ENCODE measurements at places on chromosomes 3 and 15.

DNA sequence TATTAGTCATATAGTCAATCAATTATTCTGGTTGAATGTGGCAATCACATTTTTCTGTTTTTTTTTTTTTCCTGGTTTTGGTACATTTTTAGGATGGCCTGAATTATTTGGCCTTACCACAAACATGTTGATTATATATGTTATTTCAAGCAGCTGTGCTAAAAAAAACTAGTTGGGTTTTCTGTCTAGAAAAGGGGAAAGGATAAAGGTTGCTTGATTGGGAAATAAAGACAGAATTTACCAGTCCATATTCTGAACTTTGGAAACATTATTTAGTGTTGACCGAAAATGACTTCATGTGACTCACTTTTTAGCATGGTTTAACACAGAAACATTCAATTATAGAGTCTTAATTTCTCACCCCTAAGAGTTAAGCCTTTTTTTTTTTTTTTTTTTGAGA, 8.1 kb downstream of the MORF4L1 start:
- no peak for DNase-seq

GRCh38 chr3:4756855-4757574, 222.2 kb upstream of the BHLHE40 start:
- no peak for DNase-seq

DNA sequence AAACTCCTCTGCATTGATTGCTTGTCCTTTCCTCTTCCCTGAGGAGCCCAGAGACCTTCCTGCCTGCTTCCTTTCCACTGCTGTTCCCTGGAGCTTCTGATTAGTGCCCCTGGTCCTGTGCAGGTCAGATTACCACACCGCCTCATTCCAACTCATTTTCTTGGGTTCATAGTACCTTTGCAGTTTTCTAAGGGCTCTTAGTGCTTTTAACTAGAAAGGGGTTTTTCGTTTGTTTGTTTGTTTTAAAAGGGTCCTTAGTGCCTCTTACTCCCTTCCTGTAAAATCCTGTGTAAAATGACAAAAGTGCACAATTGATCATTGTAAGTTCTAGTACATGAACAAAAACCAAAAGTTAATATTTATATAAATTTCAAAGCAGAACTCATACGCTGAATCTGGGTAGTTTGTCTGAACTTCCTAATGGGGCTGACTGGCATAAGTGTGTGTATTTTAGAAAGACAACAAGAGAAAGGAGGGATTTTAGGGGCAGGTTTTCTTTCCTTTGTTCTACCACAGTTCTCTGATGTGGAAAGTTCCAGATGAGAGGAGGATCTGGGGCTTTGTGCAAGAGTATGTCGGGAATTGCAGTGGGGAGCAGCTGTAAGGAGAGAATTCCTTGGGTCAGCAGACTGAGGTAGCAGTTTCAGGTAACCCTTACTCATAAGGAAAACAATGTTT, 30.6 kb downstream of the SNRK start:
- no peak for DNase-seq

DNA sequence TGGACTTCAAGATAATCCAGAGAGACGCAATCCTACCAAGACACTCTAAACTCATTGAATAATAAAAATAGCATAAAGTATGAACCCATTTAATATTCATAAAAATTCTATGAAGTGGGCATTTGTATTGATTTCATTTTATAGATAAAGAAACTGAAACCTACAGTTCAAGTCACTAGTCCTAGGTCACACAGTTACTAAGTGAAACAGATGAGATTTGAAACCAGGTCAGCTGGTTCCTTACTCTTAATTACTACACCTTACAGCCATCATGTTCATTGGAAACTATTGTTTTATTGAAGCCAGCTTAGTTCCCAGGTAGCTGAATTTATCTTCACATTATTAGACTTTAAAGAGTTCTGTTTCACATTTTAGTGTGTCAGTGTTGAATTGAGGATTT, 158.7 kb downstream of the EPHA3 start:
- DNase-seq, result no peak

DNA sequence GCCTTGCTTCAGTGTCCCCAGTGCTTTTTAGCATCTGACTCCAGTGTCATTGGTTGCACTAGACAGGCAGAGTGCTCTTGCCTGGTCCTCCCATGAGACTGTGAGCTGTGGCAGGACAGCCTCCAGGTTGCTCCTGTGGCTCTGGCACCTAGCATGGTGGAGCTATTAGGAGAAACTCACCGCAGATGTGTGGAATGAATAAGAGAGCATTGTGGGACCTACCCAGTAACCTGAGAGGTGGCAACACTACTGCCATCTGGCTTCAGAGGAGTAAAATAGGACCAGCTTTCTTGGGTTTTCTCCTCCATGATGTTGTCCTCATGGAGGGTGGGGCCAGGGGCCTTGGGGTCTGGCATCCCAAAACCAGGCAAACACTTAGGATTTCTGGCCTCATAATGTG, 183.6 kb downstream of the EPHB1 start:
- no peak for DNase-seq

GRCh38 chr15:99592145-99592791, 26.5 kb downstream of the MEF2A start:
- DNase-seq, result no peak

- DNase-seq, result no peak
Measured at GRCh38 chr3:71035886-71036285, 547.6 kb downstream of the FOXP1 start.

GRCh38 chr15:62269504-62269903, 104.4 kb upstream of the C2CD4B start:
- no peak for DNase-seq

DNA sequence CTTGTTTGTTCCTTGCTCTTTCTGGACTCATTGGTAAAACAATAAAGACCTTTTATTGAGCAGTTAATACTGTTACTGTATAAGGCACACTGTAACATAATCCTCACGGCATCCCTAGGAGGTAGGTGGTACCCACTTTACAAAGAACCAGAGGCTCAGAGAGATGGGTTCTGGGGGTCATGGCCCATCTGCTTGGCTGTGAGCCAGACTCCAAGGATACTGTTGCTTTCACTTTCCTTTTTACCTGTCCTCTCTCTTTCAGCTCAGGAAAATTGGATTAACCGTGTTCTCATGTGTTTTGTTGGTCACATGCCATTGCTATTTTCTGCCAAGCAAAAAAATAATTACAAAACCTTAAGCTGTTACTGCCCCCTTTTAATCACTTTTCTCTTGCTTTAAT, 34.8 kb upstream of the FILIP1L start:
- DNase-seq, result no peak

DNA sequence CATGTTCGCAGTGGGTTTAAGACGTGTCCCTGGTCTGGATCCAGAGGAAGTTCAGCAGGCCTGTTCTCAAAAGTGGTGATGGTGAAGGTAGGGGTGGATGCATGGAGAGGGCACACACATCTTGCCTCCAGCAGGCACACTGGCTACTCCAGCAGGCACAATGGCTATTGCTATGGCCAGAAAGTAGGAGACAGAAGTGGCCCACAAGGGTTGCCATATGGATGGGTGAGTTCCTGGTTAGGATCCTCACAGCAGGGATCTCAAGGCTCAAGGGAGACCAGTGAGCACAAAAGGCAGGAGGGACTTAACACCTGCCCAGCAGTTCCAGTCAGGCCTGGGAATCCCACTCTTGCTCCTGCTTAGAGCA, 107.9 kb downstream of the LRIG1 start:
- no peak for DNase-seq

DNA sequence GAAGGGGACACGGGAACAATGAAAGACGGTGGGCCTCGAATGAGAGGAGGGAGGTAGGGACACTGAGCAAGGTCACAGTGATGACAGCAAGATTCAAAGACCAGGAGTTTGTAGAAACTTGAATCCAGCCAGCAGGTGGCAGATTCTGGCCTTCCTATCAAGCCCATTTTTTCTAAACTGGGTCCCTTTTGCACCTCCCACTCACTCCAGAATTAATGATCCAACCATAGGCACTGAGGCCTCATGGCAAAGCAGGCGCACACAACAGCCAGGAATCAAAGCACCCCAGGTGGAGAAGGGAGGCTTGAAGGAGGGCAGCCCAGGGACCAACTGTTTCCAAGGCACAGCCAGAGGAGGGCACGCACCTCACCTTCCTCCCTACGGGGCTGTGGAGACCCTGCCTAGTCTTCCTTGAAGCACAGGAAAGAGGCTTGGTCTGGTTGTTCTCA, 90.2 kb downstream of the ANP32A start:
- no peak for DNase-seq

- no peak for DNase-seq
Measured at GRCh38 chr15:32877252-32878019, 159.6 kb downstream of the GREM1 start.

- DNase-seq, result no peak
Measured at GRCh38 chr3:50212502-50212901, 7.4 kb downstream of the SLC38A3 start.

DNA sequence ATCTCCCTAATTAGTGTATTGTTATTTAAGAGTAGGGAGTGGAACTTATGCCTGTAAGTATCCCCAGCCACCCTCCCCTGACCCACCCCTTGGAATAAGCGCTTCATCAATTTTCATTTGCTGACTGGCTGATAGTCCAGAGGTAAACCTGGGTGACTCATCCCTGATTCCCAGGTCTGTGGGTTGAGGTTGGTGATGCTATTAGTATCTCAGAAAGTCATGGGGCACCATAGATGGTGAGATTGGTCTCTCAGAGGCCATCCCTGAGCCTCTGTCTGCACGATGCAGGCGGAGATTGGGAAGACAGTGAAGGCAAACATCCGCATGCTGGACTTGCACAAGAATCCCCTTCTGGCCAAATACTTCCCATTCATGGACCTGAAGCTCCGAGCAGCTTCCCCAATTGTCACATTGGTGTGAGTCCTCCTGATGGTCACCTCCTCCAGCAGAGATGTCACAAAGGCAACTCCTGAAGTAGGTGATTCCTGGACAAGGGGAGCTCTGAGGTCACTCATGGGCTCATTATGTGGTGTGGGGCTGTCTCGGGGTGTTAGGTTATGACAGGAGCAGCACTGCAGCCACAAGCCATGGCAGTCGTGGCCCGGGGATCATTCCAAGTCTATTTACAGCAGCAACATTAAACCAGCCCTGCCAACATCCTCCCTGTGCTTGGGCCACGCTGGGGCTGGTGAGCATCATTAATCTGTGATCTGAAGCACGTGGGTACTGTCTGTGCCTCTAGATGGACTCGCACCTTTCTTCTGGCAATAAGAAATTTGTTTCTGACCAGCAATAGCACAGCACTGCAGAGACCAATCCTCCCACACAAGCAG, 6.8 kb upstream of the TXNRD3 start:
- DNase-seq, result no peak

DNA sequence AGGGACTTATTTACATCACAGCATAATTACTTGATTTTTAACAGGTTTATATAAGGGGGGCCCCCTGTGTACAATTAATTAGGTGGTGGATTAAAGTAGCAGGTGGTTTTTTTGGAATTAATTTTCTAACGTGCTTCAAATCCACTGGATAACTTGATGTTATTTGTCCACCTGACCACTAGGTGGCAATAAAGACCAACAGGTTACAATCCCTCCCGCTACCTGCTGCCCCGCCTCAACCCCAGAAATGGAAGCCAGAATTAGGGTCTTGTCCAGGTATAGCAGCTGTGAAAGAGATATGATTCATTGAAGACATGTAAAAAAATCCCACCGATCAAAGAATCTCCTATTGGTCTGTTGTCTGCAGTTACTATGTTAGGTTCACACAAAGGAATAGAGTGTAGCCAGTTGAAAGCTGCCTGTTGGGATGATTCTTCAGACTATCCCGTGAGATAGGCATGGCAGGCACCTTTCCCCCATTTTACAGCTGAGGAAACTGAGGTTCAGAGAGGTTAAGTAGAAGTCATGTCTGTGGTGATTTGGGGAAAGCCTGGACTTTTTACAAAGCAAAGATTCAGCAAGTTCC, 44.0 kb downstream of the MFSD1 start:
- DNase-seq, result peak; percentile 64

DNA sequence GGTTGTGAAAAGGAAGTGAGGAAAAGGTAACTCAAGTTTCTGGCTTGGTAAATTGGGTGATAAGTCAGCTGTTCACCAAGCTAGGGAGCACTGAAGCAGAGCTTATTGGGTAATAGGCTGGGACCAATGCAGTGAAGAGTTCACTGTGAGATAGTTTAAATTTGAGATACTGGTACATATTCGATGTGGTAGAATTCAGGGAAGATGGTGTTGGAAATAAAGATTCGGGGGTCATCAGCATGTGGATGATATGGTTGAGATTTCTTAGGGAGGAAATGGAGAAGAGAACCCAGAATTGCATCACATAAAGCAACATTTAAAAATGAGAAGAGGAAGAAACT, 16.9 kb downstream of the MME start:
- DNase-seq, result no peak

DNA sequence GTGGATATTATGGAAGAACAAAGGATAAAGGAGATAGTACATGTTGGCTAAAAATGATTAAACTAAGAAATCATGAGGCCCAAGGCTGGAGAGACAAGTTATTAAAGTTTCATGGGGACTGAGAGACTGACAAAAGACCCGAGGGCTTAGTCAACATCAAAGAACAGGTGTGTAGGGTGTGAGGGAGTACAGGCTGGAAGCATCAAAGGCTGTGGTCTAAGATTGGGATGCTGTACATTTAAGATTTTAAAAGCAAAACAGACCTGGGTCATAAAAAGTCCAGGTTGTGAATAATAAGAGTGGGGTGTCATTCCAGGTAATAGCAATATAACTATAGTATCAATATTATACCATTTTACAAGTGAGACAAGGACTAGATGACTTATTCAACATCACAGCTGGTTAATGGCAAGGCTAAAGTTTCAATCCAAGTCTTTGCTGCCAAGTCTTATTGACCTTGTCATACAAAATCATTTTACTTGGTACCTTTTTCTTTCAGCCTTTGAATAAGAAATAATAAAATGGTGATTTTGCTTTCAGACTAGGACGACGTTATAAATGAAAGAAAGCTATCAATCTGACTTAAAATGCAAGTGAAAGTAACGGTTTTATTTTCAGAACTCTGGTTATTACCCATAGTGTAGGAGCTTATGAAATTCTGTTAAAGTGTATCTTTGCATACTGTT, 211.6 kb downstream of the TNIK start:
- no peak for DNase-seq

DNA sequence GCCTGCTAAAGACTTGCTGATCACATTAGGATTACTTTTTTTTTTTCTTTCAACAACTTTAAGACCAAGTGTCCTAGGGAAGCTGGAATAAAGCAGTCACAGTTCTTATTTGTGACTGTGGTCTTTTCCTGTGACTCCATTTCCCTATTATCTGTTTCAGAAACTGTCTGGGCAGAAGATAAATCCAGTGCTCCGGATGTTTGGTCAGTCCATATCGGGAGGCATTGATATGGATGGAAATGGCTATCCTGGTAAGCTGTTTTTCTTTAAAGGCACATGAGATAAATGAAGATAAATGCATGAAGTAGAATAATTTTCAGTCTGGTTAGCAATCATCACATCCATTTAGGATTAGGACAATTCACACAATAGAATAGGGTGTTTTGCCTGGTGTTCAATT, 338.3 kb upstream of the CTDSPL start:
- DNase-seq, result no peak

- DNase-seq, result no peak
Measured at GRCh38 chr3:10709110-10709781, 106.8 kb upstream of the SLC6A11 start.
